ENCODE measurements at places on chromosomes 6 and 20.

GRCh38 chr20:60540591-60540990 lies 582.4 kb downstream of the CDH26 start:
- no peak for DNase-seq

DNA sequence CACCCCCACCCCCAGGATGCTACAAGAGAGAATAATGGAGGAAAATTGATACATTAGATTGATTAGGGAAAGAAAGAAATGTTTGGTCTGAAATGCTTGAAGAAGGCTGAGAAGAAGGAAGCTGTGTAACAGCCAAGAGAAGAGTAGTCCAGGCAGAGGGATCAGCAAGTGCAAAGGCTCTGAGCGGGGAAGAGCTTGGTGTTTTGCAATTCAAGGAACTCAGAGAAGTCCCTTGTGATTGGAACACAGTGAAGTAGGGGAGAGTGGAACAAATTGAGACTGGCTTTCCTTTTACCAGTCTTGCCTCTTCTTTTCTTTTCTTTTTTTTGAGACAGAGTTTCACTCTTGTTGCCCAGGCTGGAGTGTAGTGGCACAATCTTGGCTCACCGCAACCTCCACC lies 76.6 kb upstream of the CHD6 start:
- peak; percentile 12 for DNase-seq

DNA sequence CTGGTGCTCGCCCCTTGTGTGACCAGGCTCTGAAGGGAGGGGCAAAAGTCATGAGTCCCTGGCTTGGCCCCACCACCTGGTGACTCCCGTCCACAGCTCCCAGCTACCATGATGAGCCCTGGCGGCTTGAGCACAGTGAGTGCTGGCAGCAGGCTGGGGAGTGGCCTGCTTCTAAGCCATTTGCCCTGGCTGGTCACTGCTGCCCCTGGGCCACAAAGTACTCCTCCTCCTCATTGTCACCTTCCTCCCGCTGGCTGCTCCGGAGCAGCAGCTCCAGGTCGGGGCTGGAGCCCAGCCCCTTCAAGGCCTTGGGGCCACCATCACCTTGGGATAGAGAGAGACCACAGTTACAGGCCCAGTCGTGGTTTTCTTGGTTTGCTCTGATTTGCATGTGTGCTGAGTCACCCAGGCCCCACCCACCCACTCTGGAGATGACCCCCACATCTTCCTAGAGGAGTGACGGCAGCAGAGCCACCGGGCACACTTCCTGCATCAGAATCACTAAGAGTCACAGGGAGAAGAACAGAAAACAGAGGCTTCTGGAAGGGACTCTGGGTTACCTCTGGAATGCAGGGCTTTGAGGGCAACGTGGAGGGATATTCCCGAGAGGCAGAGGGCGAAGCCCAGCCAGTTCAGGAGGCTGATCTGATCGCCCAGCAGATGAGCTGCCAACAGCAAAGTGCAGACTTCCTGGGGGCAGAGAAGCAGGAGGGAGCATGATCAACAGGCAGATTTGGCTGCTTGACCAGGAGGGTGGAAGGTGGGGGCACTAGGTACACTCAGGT lies 42.1 kb upstream of the CDH22 start:
- peak; percentile 88 for DNase-seq

DNA sequence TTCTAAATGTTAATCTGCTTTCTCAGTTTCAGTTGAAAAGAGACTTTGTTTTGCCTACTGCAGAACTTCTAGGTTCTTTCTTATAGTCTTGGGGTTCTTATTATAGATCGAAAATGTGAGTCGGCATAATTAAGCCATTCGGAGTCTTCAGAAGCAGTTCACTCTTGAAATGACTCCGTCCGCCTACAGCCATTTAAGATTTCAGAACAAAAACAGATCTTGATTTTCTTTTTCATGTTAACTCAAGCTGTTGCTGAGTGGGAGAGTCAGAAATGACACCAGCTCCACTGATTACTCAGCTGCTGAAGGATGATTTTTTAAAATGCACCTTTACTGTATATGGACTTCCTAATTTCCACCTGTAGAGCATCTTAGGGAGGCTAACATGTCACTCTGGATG lies 15.9 kb downstream of the PRDM1 start:
- DNase-seq, result no peak

GRCh38 chr6:77172578-77172977 lies 290.7 kb downstream of the HTR1B start:
- DNase-seq, result no peak

DNA sequence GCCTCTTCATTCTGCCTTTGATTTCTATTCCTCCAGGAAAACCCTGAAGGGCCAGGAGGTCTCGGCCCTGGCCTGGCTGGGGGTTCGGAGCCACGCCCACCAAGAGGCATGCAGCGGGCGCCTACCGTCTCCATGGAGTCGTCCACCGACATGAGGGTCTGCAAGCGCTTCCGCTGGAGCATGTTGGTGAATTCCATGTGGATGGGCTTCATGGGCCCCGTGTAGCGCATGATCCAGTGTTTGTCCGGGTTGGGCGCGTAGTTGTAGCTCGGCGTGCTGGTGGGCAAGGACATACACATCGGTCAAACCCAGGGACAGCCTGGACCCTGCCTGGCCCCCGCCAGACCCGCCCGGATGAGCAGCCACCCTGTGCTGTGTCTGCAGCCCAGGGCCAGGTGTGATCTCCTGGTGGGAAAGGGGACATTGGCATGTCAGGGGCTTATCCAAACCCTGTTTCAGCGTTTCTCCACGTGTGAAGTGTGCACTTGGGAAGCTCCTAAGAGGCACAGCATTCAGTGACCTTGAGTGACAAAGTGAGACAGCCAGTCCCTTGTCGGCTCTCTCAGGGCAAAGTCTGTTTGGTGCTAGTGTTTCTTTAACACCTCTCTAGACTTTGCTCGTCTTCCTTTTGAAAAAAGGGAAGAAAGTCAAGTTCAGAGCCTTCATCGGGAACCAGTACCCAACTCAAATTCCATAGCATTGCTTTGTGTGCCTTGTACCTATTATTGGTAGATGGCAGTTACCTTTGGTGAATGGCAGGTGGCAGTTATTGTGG lies 100.8 kb downstream of the SULF2 start:
- DNase-seq, result no peak

- DNase-seq, result no peak
Observed at GRCh38 chr6:34057191-34057590, 88.7 kb downstream of the GRM4 start.

DNA sequence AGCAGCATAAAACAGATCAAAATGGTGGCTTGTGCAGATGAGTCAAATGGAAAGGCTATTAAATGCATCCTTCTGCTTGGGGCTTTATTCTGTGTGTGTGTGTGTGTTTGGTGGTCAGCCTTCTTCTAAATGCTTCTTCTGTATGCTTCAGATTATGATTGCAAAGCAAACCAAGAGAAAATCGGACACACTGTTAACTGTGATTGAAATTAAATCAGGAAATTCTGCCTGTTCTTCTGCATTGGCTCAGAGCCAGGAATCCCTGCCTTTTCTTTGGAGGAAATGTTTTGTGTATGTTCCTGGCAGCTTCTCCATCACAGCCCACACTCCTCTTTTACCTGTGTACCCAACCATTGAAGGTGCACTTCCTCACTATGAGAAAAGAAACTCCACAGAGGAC lies 22.3 kb upstream of the PDE10A start:
- DNase-seq, result no peak

GRCh38 chr6:15320693-15321092 lies 74.8 kb downstream of the JARID2 start:
- DNase-seq, result no peak

- DNase-seq, result no peak
Observed at GRCh38 chr6:109001291-109001894, 93.3 kb downstream of the SESN1 start.

- DNase-seq, result no peak
Observed at GRCh38 chr20:10111139-10111958, 76.6 kb downstream of the ANKEF1 start.

DNA sequence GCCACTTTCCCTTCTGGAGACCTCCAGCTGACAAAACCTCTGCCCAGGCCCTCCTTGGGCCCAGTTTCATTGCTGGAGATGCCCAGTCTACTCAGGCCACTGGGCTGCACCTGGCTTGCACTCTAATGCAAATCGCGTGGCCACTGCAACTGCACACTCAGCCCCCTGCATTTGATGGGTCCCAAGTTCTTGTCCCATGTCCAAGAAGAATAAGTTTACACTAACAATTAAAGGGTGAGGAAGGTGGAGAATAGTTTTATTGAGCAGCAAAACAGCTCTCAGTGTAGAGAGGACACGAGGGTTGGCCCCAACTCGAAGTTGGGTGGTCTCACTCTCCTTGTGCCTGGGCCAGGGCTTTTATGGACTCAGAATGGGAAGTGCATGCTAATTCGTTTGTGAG lies 31.9 kb upstream of the THEMIS start:
- DNase-seq, result no peak

- peak; percentile 79 for DNase-seq
Observed at GRCh38 chr6:137767911-137768690, 99.0 kb upstream of the TNFAIP3 start.

DNA sequence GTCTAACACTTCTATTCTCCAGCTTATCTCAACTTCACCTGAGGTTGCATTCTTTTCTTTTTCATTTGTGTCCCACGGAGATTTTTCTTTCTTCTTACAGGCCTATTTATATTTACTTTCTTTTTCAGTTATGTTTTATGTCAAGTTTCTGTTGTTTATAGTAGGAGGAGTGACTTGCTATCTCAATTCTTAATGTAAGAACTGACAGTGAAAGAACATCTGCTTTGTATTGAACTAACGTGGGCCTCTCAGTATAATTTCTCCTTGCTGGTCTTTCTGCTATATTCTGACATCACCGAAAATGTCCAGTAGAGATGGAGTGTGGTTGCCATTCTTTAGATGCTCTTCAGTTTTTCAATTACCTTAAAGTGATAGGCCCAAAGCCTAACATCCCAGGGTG lies 521.7 kb downstream of the EPM2A start:
- DNase-seq, result no peak

GRCh38 chr6:69138893-69139494 lies 503.9 kb downstream of the ADGRB3 start:
- DNase-seq, result no peak

- DNase-seq, result no peak
Observed at GRCh38 chr6:75374961-75375400, 90.4 kb upstream of the TMEM30A start.

GRCh38 chr6:1855890-1856289 lies 246.2 kb downstream of the FOXC1 start:
- DNase-seq, result no peak

- peak; percentile 84 for DNase-seq
Observed at GRCh38 chr6:144162977-144163376, 12.7 kb downstream of the STX11 start.

- DNase-seq, result no peak
Observed at GRCh38 chr6:135972150-135972549, 120.6 kb downstream of the PDE7B start.

DNA sequence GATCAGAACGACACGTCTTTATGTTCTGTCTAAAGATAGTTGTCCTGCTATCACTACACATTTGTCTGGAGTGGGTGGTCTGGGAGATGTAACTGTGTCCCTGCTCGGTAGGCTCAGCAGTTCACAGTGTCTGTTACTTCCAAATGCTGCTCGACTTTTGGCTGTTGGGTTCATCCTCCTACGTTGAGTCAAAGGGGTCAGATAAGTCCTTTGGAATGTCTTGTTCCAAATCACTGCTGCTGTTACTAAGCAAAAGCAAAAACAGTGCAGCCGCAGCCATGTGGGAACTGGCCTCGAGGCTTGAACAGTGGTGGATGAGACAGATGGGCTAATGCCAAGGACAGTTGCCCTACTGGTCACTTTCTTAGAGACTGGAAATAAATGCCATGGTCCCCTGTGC lies 272.2 kb upstream of the MAP3K7 start:
- no peak for DNase-seq

DNA sequence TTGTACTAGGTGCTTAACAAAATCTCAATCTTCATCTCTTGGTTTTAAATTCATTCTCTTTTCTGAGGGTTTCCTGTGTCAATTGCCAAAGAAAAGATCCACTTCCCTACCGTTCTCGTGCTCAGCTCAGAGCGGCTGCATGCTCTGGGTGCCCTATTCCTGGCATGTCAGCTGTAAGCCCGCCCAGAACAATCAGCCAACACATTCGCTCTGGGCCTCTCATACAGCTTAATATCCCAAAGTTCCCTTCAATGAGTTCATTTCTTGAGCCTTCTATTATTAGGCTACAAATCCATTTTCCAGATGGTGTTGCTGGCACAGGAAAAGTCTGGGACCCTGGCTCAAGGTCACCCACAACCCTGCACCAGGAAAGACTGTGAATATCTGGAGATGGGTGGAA lies 24.3 kb upstream of the LRFN2 start:
- DNase-seq, result no peak

- DNase-seq, result no peak
Observed at GRCh38 chr20:53905019-53905819, 165.2 kb downstream of the BCAS1 start.

GRCh38 chr6:167266830-167267555 lies 24.1 kb upstream of the UNC93A start:
- DNase-seq, result no peak

DNA sequence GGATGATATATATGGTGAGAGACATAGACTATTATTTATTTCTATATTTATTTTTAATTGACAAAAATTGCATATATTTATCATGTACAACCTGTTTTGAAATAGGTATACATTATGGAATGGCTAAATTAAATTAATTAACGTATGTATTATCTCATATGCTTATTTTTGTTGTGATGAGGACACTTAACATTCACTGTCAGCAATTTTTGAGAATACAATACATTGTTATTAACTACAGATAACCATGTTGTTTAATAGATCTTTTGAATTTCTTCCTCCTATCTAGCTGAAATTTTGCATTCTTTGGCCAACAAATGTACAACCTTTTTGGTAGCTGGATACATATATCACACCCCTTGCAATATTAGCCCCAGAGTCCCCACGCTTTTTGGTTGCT lies 110.7 kb upstream of the CITED2 start:
- DNase-seq, result no peak

DNA sequence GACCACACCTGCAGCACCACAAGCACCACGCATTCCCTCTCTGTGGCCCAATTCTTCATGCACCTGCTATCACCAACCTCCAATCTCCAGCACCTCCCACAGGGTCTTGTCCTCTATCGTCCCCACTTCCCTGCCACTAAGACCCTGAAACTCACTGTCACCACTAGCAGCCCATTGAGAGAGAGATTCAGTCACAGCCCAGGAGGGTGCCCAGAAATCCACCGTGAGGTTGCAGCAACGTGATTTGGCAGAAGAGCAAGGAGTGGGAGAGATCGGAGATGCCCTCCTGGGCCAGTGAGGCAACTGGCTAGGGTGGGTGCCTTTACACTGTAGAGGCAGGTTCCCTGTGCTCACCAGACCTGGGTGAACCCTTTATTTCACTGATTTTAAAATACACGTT lies 90.1 kb downstream of the ANKRD60 start:
- no peak for DNase-seq

DNA sequence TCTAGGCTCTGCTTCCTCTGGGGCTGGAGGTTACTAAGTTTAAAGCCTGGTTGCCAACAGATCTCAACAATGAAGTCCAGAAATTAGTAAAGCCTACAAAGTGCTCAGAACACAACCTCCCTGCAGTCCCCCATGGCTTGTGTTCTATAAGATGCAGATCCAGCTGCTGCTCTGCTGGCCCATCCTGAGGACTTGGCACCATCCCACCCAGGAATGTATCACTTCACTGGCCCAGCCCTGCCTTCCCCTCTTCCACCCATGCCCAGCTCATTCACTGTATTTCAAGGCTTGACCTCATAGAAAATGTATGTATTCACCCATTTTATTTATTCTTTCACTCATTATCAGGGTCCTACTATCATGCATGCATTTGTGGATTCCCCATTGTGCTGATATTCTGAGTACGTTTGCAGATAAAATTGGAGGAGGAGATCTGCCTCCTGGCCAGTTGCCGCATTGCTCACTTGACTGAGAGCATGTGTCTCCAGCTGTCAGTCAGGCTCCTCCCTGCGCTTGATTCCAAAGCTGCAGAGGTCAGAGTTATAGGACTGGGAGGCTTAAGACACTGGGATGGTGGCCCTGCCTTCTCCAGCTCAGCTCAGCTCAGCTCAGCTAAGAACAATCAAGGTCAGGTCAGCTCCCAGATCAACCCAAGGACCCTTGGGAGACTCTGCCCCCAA lies 104.8 kb downstream of the MAFB start:
- no peak for DNase-seq

Measured in inflammatory macrophage (primary cell).